KG1 (cell line): ENCODE measurements at places on chromosomes 6 and 20.

DNA sequence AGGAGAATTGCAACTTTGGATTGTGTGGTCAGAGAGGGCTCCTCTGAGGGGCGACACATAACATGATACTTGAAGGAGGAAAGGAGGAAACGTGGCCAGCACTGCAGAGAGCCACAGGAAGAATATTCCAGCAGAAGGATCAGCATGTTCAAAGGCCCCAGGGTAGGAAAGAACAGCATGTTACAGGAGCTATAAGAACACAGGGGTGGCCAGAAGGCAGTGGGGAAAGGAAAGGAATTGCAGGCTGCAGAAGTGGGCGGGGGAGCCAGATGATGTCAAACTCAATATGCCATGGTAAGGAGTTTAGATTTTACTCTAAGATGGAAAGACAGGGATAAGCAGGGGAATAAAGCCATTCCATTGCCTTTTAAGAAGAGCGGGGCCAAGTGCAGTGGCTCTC lies 30.7 kb downstream of the MGME1 start:
- DNase-seq = no peak

- DNase-seq = no peak
These were observed 164.2 kb downstream of the NFATC2 start for GRCh38 chr20:51378171-51378928.

- DNase-seq = peak; percentile 42
These were observed 868 bp downstream of the NCOA3 start for GRCh38 chr20:47502271-47503239.

DNA sequence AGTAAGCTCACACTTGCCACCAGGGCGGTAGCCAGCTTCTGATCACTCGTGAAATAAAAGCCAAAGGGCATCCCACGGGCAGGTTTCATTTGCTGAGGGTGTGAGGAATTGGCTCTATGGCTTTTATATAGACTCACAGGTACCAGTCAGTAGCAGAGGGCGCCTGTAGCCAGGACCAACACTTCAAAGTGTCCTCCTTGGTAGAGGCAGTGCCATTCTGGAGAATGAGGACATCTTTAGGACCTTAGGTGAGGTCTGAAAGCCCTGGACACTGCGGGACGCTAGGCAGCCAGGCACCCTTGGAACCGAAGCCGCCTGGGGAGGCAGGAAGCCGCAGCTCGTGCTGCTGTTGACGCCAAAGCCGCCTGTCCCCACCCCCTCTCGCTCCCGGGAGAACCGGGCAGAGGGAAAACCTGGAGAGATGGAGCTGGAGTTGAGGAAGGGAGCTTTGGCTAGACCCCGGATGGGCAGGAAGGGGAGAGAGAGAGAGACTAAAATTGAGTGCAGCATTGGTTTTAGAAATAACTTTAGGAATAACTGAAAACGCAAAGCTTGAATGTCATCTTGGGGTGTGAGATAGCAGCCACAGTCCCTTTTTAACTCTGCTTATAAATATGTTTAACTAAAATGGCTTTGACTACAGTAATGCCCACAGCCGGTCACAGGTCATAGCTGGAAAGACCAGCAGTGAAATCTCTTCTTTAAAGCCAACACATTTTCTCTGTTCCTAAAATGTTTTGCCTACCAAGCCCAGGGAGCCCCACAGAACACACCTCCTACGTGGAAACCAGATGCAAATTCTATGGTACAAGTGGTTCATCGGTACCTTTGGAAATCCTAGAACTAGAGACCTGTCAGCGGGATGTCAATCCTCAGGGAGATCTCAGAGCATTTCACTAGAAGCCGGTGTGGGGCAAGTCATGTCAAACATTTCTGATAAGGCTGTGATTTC lies 128.5 kb upstream of the CDYL start:
- DNase-seq = no peak

DNA sequence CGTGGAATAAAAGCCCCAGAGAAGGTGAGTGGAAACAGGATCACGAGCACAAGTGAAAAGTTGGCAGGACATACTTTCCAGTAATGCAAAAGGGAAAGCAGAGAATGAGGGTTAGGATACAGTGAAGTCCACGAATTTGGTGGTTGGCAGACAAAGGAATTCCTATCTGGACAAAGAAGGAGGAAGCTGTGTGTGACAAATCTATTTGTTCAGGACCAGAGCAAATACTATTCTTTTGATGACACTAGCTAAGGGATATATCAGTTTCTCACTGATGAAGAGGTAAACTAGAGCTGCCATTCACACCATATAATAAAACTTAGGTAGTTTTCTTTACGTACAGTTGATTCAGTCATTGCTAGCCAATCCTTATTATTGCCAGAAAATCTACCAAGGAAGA lies 156.8 kb upstream of the GRIK2 start:
- no peak for DNase-seq

- DNase-seq = no peak
These were observed 105.4 kb upstream of the AKIRIN2 start for GRCh38 chr6:87807475-87807874.

DNA sequence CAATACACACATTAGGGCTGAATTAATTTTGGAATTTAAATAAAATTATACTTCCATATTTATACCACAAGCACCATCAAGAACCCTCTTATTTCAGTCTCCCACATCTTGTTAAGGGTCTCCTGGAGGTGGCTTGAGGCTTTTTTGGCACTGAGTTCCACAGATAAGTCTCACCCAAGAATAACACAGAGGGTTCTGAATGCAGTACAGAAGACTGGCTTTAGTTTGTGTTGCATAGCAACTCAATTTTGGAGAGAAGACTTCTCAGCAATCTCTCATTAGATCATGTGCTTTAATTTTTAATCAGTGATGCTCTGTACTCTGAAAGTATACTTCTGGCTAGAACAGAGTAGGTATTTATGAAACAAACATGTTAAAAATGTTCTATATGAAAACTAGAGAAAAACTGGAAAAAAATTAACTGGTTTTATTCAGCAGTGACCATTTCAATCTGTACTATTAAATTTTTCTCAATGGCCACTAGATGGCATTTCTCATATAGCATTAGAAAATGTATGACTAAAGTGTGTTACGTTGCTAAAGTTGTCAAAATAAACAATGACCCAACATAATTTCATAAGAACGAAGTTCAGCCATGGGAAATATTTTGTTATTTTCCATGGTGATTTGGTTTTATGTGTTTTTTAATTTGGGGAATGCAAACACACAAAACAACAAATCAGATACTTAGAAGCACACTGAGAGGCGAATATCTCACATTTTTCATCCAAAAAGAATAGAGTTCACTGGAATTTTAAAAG lies 32.7 kb upstream of the MAP7 start:
- DNase-seq = no peak

DNA sequence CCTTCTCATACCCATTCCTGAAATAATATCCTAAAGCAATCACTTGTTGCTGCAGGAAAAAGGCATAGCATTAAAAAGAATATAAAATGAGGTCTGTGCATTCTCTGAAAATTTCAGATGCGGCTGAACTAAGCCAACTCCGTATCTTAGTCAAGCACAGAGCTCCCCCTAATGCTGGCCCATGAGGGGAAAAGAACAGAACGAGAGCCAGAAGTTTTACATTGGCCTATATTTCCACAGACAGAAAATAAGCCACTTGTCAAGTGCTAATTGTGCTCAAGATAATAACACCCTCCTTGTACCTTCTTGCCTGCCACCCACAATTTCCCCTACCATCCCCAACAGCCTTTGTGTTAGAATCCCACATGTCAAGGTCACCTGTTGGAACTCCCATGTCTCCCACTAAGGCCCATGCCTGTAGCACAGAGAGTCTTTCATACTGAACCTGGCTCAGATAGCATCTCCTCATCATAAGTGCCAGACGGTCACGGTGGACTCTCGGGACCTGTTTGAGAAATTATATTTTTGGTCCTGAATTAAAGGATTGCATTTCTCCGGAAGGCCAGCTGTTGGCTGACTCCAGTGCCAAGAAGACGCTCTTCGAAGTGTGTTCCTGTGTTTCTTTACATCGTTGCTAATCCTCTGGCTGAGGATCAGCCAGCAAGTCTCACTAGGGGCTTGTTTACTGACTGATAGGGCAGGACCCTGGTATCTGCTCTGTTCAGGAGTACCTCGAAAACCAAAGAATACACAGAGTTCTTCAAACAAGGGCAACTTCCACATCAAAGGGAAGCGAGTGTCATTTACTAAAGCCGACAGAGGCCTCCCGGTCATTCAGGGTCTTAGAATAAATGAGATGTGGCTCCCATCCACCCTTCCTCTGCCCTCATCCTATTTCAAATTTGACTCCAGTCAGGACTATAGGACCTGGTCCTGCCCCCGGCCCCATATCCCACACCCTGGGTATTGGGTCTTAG lies 183.4 kb upstream of the FBXL4 start:
- no peak for DNase-seq

DNA sequence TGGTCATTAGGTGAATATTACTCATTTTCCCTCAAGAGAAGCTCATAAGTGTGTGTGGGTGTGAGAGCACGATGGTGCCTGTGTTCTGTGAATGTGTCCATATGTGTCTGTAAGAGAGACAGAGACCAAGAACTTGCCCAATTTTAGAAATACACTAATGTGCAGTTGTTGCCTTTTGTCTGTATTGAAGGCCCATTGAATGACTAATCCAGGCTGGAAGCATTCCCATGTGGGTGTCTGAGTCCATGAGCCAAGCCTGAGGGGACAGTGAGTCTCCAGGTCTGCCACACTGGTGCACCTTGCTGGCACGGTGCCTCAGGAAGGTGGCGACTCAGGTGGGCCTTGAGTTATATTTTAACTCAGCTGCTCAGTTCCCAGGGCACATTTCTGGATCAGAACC lies 25.5 kb upstream of the ASXL1 start:
- no peak for DNase-seq

GRCh38 chr6:149273318-149273717 lies 44.2 kb upstream of the TAB2 start:
- peak; percentile 55 for DNase-seq

DNA sequence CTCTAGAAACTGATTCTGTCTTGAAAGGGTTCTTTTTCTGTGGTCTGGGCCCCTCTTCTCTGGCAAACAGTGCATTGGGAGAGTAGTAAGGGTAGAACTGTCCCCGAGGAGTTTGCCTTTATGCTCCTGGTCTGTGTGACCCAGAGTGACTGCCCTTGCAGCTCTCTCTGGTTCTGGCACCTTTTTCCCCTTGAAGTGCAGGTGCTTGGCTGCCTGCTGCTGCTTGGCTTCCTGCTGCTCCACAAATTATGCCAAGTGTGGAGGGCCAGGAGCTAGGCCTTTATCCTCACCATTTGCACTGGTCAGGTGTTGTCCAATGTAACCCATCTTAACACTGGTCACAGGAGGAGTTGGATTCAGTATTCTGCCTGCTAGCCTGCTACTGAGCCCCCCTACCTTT lies 11.2 kb downstream of the KIZ start:
- DNase-seq = no peak

DNA sequence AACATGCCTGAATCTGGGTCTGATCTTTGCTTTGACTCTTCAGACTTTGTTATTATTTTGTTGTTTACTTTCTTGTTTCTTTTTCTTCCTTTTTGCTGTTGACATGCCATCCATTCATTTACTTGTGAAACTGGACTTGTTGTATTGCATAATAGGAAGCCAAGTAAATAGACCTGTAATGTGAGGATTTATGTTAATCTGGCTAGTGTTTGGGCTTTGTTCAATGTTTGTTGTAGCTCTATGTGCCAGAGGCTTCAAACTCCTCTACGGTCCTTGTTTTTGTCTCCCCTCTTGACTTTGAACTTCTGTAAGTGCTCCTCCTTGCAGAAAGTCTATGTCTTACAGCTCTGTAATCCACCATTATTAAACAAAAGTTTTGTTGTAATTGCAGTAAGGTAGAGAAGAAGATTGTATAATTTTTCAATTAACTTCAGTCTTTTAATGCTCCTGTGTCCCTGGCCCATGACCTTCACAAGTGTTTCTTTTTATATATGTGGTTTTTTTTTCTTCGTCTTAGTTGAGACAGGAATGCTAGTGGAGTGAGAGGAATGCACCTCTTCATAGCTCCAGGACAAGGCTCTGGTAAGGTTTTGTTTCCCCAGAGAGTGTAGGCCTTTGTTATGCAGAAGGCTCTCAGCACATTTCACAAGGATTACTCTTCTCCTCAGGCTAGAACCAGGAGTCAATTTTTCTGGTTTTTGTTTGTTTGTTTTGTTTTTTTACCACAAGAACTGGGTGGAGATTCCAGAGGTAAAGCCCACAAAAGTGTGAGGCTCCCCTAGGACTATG lies 1061.8 kb upstream of the CITED2 start:
- no peak for DNase-seq

DNA sequence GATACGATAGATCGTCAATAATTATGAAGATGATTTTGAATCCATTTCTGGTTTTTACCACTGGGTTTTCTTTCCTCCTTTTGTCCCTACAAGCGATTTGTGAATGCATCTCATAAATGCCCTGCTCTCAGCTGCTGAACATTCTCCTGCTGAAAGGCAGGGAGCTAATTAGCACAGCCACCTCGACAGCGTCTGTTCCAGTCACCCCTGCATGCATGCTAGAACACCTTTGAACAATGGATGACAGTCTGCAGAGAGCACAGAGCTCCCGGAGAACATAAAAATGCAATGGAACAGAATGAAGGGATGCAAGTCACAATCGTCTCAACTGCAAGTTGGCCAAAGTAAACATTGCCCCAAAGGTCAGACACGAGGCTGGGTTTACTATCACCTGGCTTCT lies 105.8 kb downstream of the SLC35B3 start:
- DNase-seq = no peak

DNA sequence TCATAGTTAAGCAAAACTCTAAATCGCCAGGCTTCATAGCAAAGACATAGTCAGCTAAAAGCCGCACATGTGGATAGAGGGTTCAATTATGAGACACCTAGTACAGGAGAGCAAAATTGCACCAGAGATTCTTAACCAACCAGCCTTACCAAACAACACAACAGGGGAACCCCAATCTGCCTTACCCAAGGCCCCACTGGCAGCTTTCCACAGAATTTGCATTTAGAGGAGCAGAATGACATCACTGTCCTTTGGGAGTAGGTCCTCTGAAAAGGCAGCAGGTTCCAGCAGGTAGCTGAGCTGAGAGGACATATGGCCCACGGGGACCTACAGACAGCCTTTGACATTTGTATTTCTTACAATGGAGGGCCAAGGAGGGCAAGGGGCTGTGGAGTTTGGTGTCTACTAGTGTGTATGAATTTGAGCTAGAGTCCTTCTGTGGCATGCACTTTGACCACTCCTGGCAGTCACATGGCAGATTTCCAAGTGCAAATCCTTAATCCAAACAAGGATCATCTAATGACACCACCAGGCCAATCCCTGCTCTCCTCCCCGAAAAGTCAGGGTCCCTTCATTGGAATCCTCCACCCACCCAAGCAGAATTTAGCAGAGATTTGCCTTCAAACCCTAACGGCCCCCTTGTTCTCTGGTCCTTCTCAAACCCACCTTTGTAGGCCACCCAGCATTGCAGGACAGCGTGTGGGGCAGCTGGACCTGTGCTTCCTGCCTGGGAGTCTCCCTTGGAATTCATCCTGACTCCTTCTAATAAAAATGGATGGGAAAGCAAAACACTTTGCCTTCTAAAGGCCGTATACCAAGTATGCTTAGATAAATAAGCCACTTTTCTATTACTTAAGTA lies 171.2 kb upstream of the SUPT3H start:
- DNase-seq = no peak
